MCF 10A (cell line): ENCODE measurements at places on chromosomes 16 and 17.

DNA sequence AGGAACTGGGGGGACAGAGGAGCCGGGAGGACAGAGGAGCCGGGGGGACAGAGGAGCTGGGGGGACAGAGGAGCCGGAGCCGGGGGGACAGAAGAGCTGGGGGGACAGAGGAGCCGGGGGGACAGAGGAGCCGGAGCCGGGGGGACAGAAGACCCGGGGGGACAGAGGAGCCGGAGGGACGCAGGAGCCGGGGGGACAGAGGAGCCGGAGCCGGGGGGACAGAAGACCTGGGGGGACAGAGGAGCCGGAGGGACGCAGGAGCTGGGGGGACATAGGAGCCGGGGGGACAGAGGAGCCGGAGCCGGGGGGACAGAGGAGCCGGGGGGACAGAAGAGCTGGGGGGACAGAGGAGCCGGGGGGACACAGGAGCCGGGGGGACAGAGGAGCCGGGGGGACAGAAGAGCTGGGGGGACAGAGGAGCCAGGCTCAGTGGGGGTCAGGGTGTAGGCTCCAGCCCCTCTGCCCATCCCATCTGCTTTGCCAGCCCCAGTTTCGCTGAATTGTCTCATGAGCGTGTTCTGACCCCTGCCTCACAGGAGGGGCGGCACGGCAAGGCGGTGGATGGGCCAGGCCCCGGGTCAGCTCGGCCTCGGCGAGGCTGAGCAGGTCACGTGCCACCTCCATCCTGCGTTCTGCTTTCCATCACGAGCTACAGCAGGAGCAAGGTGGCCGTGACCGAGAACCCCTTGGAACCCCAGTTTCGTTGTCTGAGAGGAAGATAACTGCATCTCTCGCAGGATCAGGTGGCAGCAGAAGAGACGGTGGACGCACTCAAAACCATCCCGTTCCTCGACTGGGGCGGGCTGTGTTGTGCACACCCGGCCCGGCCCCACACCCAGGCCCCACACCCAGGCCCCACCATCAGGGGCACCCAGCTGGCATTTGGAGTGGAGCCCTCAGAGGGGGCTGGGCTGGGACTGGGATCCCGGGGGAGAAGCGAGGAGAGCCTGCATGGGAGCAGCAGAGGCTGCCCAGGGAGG lies 26.1 kb upstream of the CBFA2T3 start:
- H3K27ac ChIP-seq, result no peak overlapping the region
- no peaks in the 10 kb centered on the region for H3K4me1 ChIP-seq
- no peak overlapping the region for H3K4me3 ChIP-seq
- H3K36me3 ChIP-seq, result no peaks in the 10 kb centered on the region
- no peak for DNase-seq
- peaks cover 20% of the 10 kb centered on the region for H3K27me3 ChIP-seq

DNA sequence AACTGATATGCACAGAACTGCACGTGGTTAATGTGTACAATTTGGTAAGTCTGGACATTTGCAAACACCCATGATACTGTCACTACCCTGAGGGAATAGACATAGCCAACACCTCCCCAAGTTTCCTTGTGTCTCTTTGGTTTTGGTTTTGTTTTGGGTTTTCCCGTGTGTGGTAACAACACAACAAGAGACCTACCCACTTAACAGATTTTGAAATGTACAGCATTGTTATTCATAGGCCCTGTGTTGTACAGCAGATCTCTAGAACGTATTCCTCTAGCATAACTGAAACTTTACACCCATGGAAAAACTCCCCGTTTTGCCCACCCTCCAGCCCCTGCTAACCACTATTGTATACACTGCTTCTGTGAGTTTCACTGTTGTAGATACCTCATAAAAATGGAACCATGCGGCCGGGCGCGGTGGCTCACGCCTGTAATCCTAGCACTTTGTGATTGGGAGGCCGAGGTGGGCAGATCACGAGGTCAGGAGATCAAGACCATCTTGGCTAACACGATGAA lies 76.3 kb upstream of the TBC1D3K start:
- DNase-seq, result no peak
- H3K4me3 ChIP-seq, result no peak overlapping the region
- H3K27me3 ChIP-seq, result peaks cover 11% of the 10 kb centered on the region
- no peaks in the 10 kb centered on the region for H3K36me3 ChIP-seq
- H3K27ac ChIP-seq, result no peak overlapping the region
- H3K4me1 ChIP-seq, result peaks cover 6% of the 10 kb centered on the region

GRCh38 chr17:65685110-65685509 lies 123.7 kb upstream of the AXIN2 start:
- H3K27me3 ChIP-seq, result no peaks in the 10 kb centered on the region
- peaks cover 5% of the 10 kb centered on the region for H3K4me1 ChIP-seq
- H3K4me3 ChIP-seq, result no peak overlapping the region

- no peak overlapping the region for H3K4me3 ChIP-seq
- peak overlapping the region; percentile 37 for H3K27ac ChIP-seq
- H3K27me3 ChIP-seq, result no peaks in the 10 kb centered on the region
- H3K36me3 ChIP-seq, result peaks cover 91% of the 10 kb centered on the region
- DNase-seq, result no peak
These were observed 37.8 kb downstream of the PTRH2 start for GRCh38 chr17:59669411-59669810.
